Nucleus accumbens (tissue), 56 donors: ENCODE measurements at places on chromosomes 11 and 22.

- no peak for DNase-seq
Observed at GRCh38 chr11:59556917-59557348, 45.6 kb downstream of the OR4D9 start.

- DNase-seq, result no peak
Observed at GRCh38 chr11:119254239-119254638, 48.1 kb downstream of the CBL start.

DNA sequence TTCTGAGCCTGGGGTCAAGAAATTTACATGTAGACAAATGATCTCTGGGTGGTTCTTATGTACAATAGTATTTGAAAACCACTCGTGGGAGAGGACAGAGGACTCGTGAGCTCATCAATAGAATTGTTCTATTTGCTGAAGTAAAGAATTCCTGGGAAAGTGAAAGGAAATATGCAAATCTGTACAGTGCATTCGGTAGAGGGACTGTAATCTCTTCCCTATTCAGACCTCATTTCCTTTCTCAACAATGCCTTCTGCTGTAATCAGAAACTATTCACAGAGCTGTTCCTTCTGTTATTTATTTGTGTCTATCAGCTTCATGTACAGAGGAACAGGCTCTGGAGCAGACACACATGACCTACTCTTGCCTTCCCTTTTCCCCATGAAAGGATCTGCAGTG lies 709.4 kb upstream of the KIRREL3 start:
- DNase-seq, result no peak

DNA sequence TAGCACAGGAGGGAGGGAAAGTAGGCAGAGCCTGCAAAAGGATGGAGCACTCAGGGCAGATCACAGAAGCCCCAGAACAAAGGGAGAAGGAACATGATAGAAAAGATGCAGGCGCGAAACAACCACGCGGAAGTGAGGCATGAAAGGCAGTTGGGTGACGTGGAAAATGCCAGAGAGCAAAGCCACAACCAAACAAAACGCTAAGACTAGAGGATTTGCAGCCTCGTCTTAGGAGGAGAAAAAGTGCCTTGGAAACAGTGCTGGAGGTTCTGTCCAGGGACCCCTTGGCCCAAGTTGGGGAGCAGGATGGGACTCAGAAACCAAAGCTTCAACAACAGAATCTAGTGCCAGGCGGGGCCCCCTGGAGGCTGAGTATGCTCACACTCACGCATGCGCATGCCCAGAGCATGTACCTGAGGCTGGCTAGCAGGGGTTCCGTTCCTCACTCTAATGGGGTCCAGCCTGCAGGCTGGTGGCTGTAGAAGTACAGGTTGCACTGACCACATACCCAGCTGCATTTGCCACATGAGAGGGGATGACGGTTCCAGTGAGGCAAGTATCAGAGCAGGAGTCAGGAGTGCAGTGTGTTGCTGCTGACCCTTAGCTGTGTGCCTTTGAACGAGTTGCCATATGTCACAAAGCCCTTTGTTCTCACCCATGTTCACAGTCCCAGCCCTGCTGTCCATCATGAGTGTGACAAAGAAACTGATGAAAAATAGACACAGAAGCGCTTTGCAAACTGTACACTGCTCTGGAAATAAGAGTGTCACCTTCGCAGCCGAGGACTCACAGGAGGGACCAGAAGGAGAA lies 568.6 kb upstream of the CADM1 start:
- DNase-seq, result no peak

DNA sequence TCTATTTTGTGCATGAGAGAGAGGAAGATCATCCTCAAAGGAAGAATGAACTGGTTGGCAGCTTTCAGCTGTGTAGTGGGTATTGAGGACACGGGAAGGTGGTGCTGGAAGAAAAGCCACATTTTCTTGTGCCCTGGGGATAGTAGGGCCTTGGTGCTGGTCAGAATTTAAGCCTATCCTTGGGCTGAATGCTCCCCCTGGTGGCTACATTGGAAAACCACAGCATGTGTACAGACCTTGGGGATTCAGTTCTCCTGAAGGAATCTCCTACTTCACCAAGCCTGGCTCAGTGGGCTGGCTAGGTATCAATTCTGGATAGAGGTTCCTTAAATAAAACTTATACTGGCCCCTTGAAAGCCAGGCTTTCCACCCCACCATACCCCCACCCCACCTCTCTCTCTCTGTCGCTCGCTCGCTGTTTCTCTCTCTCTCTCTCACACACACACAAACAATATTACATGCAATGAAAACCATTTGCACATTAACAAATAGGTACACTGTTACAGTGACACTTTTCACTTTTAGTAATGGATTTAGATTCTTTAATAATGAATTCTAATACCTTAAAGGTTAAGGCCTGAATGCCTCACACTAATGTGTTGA lies 2.8 kb upstream of the OR51M1 start:
- no peak for DNase-seq

GRCh38 chr11:76630600-76631281 lies 39.8 kb downstream of the LRRC32 start:
- no peak for DNase-seq

DNA sequence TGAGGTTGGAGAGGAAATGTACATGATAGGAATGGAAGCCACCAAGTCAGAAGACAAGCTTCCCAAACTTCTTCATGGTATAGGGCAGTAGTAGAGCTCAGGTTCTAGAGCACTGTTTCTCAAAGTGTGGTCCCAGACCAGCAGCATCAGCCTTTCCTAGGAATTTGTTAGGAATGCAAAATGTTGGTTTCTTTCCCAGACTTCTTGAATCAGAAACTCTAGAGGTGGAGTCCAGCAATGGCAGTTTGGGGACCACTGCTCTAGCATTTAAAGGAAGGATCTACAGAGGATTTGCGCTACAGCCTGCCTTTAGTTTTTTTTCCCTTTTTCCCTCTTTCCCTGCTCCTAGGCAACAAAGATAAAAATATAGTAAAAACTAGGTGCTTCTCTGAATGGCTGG lies 17.0 kb upstream of the MMP12 start:
- DNase-seq, result no peak

DNA sequence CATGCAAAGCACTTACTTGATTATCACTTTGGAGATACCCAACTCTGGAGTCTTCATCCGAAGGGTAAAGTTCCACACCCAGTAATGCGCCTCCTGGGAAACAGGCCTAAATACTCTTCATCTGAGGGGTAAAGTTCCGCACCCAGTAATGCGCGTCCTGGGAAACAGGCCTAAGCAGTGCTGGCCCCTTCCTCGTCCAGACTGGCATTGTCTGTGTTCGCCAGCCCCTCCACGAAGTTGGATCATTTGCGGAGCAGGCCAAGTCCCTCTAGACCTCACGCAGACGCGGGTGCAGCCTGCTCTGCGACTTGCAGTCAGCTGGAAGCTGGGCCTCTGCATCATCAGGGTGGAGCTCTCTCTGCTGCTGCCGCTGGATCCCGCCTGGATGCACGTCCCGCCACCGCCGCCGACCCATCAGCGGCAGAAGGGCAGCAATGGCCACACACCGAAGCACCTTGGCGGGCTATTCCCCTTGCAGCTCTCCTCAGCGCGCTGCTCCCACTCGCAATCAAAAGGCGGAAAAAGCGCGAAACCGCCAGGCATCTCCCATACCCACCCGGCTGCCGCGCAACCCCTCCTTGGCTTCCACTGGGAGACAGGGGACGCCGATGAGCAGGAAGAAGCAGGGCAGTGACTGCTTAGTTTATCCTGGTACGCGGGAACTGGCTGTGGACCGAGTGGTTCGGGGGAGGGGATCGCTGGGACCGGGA lies 34.1 kb upstream of the GLYATL1 start:
- no peak for DNase-seq

- no peak for DNase-seq
Observed at GRCh38 chr11:34509336-34509876, 4.2 kb downstream of the ELF5 start.

DNA sequence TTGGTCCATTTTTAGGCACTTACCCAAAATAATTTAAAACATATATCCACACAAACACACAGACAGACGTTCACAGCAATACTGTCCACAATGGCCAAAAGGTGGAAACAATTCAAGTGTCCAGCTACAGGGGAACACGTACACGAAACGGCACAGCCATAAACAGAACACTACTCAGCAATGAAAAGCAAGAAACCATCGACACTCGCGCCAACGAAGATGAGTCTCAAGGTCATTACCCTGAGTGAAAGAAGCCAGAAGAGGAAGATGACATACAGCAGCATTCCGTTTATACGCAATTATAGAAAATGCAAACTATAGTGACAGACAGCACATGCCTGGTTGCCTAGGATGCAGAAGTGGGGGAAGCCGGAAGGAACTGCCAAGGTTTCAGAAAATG lies 13.4 kb upstream of the COMT start:
- DNase-seq, result no peak

DNA sequence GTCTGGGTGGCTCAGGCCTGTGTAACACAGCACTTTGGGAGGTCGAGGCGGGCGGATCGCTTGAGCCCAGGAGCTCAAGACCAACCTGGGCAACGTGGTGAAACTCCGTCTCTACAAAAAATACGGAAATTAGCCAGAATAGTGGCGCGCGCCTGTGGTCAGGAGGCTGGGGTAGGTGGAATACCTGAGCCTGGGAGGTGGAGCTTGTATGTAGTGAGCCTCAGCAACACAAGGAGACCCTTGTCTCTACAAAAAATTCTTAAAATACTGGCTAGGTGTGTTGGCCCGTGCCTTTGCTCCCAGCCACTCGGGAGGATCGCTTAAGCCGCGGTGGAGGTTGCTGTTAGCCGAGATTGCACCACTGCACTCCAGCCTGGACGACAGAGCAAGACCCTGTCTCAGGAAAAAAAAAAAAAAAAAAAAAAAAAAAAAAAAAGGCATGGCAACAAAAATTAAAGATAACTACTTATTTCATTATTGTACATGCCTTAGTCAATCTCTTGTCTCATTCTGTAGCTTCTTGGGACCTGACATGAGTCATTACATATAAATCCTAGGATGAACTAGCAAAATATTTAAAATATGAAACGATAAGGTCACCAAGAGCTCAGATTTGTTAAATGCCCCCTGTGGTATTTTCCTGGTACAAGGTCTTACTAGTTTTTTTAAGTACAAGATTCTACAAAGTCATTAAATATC lies 1.1 kb downstream of the TAF1D start:
- no peak for DNase-seq
